ENCODE measurements at places on chromosomes 5 and 9. TPM values are rescaled to one million over a fixed set of nuclear protein-coding genes. Genes with fewer than 3 reads are reported as not detected.

- no peaks in the 10 kb centered on the region for H3K27me3 ChIP-seq
- H3K36me3 ChIP-seq: peaks cover 32% of the 10 kb centered on the region
- H3K4me1 ChIP-seq: peaks cover 15% of the 10 kb centered on the region
- DNase-seq: no peak
- no peak overlapping the region for H3K27ac ChIP-seq
- H3K4me3 ChIP-seq: no peak overlapping the region
Observed at GRCh38 chr5:90598293-90598692, 39.7 kb downstream of the ADGRV1 start.

DNA sequence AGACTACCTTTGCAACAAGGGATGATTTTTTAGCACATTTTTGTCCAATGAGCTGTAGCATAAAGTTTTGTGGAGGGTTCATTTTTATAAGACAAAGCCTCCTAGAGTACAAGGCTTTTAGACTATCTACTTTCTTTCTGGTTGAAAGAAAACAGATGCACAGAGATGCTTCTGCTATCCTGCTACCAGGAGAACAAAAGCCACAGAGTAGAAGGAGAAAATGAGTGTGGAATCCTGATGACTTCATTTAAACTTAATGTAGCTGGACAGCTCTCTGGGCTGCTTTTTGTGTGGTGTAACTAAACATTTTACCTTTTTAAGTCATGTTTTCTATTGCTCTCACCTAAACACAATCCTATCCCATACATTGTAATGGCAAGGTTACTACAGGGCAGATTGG lies 1009.4 kb downstream of the TLE1 start:
- DNase-seq: no peak
- no peak overlapping the region for H3K4me3 ChIP-seq
- no peaks in the 10 kb centered on the region for H3K27me3 ChIP-seq

GRCh38 chr9:137396227-137396626 lies 26.7 kb downstream of the EXD3 start:
- H3K27ac ChIP-seq: no peak overlapping the region
- H3K4me1 ChIP-seq: no peaks in the 10 kb centered on the region
- H3K36me3 ChIP-seq: peaks cover 6% of the 10 kb centered on the region
- no peaks in the 10 kb centered on the region for H3K27me3 ChIP-seq
- DNase-seq: no peak

The FBLL1 gene
- total RNA-seq: 5.9 TPM

DNA sequence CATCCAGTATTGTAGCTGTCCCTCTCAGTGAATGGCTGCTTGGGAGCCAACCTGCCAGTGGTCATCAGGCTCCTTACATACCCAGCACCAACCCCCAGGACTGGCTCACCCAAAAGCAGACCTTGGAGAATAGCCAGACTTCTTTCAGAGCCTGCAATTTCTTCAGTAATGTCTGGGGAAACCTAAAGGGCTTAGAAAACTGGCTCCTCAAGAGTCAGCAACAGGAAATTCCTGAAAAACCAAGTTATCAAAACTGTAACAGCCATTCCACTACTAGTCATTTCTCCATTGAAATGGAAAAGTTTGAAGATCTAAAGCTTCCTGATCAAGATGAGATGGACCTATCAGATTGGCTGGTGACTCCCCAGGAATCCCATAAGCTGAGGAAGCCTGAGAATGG lies 12.3 kb upstream of the STING1 start:
- no peak for DNase-seq
- no peaks in the 10 kb centered on the region for H3K27me3 ChIP-seq
- H3K4me1 ChIP-seq: no peaks in the 10 kb centered on the region
- H3K4me3 ChIP-seq: no peak overlapping the region

DNA sequence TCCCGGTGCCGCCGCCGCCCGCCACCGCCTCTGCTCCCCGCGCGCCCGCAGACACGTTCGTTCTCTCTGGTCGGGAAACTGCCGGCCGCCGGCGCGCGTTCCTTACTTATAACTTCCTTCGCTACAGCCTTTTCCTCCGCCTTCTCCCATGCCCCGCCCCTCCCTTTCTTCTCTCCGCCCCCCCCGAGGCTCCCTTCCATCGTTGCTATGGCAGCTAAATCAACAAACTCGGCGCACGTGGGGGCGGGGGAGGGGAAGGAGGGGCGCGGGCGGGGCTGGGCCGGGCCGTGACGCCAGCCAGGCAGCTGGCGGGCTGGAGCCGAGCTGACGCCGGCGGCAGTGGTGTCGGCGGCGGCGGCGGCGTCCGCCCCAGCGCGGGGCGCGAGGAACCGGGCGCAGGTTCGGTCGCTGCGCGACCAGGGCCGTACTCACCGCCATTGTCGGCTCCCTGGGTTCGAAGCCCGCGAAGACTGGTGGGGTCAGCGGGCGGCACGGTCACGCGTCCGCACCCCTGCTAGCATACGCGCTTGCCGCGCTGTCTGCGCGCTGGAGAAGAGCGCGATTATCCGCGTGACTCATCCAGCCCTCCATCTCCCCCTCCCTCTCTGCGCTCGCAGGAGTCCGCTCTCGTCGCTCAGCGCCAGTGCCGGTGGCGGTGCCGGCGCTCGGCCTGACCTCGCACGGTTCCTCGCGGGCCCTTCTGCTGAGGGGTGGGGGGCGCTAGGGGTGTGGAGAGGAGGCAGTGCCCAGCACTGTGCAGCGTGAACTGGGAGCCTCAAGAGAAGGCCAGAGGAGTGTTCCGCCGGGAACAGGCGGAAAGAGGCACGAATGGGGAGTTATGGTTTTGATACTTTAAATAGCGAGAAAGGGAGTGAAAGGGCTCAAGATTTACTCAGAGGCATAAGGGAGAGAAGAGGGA lies at the start of gene KLF4:
Gene KLF4, minus strand, starts transcription at position 83 of the 919 bp plus-strand sequence. CDS start 597 bp downstream, outside the sequence.
- peaks cover 24% of the 10 kb centered on the region for H3K4me1 ChIP-seq
- H3K27ac ChIP-seq: peak within 1 kb of the TSS; percentile 35
- H3K4me3 ChIP-seq: peak within 1 kb of the TSS; percentile 89
- peak; percentile 79 for DNase-seq
- peaks cover 95% of the 10 kb centered on the region for H3K27me3 ChIP-seq

DNA sequence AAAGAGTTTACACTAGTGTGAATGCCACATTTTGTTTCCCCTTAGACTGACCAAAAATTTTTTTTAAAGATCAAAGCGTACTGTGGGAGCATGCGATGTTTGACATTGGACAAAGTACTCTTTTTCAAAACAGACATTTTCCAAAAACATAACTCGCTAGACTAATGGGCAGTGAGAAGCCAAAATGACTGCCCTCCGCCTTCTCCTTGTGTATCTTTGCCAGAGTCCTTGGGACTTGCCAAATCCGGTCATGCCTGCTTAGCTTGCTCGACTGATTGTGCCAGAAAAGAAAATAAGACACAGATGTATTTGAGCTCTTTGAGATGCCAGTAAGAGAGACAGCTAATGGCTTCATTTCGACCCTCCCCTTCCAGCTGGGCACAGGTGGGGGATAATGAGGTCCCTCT lies 157.5 kb downstream of the MAPKAP1 start:
- H3K36me3 ChIP-seq: no peaks in the 10 kb centered on the region
- DNase-seq: no peak
- H3K27ac ChIP-seq: no peak overlapping the region
- no peak overlapping the region for H3K4me3 ChIP-seq

The PCDHGB1 gene
- total RNA-seq: 2.8 TPM

The BOD1 gene
- 126 TPM for total RNA-seq

DNA sequence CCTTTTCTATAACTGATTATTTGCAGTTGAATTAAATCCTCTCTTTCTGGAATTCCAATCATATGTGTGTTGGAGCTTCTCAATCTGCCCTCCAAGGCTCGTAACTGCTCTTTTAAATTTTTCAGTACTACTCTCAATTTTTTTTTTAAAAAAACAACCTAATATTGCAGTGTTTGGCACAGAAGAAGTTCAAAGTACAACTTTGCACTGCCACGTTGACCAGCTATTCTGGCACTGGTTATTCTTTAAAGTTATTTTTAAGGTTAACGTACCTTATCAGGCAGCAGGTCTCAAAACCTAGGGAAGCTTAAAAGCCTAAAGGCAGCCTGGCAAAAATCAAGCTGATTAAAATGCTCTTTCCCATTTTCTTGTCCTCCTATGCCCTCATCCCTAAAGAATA lies 120.5 kb downstream of the GHR start:
- no peaks in the 10 kb centered on the region for H3K4me1 ChIP-seq
- no peak overlapping the region for H3K4me3 ChIP-seq
- H3K27me3 ChIP-seq: no peaks in the 10 kb centered on the region

- H3K27ac ChIP-seq: no peak overlapping the region
- DNase-seq: no peak
- no peak overlapping the region for H3K4me3 ChIP-seq
- peaks cover 51% of the 10 kb centered on the region for H3K4me1 ChIP-seq
- peaks cover 7% of the 10 kb centered on the region for H3K36me3 ChIP-seq
Observed at GRCh38 chr9:112550531-112550930, 63.9 kb downstream of the KIAA1958 start.

GRCh38 chr5:102720969-102721368 lies 34.1 kb upstream of the PAM start:
- H3K4me3 ChIP-seq: no peak overlapping the region
- no peaks in the 10 kb centered on the region for H3K27me3 ChIP-seq
- H3K27ac ChIP-seq: no peak overlapping the region
- no peaks in the 10 kb centered on the region for H3K36me3 ChIP-seq

DNA sequence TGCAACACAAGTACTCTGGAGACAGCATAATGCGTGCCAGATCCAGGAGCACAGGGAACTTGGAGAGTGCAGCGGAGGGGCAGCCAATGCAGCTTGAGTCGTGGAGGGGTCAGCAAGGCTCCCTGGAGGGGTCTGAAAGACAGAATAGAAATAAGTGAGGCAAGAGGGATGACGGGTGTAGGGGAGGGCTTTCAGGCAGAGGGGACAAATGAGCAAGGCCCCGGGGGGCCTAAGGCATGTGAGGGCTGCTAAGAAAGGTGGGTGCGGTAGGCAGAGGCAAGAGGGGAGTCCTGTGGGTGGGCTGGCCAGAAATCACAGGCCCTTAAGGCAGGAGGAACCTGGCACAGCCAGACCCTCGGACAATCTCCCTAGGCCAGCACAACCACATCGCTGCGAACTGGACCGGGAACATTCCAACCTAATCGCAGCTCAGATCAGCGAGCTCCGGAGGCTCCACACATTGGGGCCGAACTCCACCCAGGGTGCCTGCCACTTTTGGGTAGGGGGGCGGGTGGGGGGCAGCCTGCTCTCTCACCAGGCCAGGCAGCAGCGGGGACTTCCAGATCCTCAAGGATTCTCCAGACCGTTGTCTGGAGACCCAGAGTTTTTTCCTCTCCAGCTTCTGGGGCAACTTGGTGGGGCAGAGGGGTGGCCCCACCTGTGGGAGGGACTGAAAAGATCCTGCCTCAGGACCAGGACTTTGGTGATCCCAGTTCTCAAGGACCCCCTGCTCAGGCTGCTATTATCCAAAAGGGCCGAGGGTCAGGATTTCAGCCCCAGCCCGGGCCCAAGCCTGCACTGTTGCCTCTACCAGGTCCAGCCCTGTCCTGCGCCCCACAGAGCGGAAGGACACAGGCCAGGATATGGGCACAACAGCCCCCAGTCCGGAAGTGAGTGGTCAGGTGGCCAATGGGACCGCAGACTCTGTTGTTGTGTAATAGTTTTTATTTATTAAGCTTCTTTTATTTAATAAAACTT lies 22.7 kb upstream of the CYSTM1 start:
- no peak for DNase-seq
- H3K27me3 ChIP-seq: peaks cover 24% of the 10 kb centered on the region
- no peak overlapping the region for H3K4me3 ChIP-seq
- H3K27ac ChIP-seq: no peak overlapping the region
- H3K36me3 ChIP-seq: no peaks in the 10 kb centered on the region

The C6 gene
- not detected for total RNA-seq

DNA sequence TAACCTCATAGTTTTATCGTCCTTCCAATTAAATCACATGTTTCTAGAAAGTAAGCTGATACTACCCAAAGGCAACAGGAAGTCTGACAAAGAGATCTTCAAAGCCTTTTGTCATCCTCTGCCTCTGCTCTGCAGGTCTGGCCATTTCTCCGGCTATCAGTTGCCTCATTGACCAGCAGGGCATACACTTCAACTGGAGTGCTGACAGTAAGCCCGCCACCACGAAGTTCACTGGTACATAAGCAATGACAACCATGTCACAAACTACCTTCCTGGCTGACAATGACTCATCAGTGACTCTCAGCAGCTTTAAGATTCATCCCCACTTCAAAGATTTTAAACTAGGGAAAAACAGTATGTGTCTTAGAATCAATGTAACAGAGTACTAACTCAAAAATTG lies 20.6 kb downstream of the SPTLC1 start:
- H3K4me1 ChIP-seq: no peaks in the 10 kb centered on the region

GRCh38 chr5:88732181-88732633 lies 150.8 kb downstream of the MEF2C start:
- H3K4me1 ChIP-seq: peaks cover 27% of the 10 kb centered on the region
- peaks cover 5% of the 10 kb centered on the region for H3K36me3 ChIP-seq
- H3K4me3 ChIP-seq: no peak overlapping the region
- DNase-seq: no peak
- no peaks in the 10 kb centered on the region for H3K27me3 ChIP-seq

The SELENOP gene
- total RNA-seq: 2.2 TPM

All from neural crest cell (in vitro differentiated cells).